ENCODE measurements at places on chromosomes 11 and 22.

- peak; percentile 31 for DNase-seq
These were observed 118.6 kb downstream of the HIPK3 start for GRCh38 chr11:33375688-33376311.

- no peak for DNase-seq
These were observed 752.3 kb downstream of the NTM start for GRCh38 chr11:132122735-132123134.

DNA sequence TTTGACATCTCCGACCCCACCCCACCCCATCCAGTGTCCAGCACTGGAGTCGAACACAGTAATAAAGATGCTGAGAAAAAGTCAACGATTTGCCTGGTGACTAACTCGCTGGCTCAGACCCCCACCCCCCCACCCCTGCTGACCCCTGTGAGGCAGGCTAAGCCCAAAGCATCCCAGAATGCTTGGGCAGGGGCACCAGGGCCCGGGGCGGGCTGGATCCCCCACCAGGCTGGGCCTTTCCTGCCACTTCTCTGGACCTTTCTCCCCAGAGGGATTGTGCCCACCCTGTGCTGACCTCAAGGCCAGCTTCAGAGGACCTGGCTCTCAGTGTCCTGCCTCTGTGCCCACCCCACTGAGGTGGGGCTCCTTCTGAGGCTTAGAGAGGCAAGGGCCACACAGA, 1.8 kb downstream of the C11orf86 start:
- DNase-seq, result no peak

GRCh38 chr11:88297863-88298262, 39.7 kb downstream of the CTSC start:
- no peak for DNase-seq

GRCh38 chr22:48362721-48363404, 1464.8 kb downstream of the BRD1 start:
- DNase-seq, result no peak

DNA sequence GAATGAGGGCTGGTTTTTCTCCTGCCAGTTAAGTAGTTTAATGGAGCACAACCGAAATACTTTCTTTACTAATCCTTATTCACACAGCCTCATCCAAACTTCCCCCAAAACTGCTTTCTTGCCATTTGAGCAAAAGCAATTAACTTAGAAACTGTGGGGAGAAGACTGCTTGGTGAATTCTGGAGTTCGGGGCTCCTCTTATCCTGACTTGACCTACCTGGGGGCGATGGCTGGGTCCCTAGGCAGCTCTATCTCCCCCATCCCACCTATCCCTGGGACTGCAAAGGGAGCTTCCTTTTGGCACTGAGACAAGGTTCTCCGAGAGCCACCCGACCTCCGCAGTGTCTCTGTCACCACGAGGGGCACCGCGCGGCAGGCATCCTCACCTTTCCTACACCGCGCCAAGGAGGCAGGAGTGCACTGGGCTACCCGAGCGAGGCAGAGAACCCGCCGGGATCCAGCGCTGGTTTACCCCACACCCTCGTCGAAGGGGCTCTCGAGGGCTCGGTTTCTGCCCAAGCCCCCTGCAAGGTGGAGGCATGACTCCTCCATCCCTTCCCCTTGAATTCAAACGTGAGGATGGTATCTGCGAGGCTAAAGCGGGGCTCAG, 759 bp downstream of the DESI1 start:
- no peak for DNase-seq

DNA sequence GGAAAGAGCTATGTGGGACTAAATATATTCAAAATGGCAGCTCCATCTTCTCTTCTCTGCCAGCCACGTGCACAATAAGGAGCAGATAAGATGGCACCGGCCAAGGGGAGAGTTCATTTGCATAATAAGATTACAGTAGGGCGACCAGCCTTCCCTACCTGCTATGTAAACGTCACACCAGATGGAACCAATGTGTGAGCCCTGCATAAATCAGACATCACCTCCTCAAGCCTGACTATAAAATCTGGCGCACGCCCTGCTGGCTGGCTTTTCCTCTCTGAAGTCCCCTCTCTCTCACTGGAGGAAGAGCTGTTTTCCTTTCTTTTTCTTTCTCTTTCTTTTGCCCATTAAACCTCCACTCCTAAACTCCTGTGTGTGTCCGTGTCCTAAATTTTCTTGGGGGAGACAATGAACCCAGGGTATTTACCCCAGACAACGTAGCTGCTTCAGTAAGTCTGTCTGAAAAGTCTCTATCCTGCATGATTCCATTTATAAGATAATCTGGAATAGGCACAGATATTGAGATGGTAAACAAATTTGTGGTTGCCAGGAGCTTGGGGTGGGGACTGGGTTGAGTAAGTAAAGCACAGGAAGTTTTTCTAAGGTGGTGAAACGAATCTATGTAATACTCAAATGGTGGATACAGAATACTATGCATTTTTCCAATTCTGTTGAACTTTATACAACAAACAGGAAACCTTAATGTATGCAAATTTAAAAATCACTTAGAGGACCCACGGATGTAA, 670.0 kb upstream of the KIRREL3 start:
- DNase-seq, result no peak

GRCh38 chr11:11960687-11961086, 47.7 kb downstream of the DKK3 start:
- no peak for DNase-seq

GRCh38 chr11:8092587-8093424, 11.8 kb downstream of the TUB start:
- DNase-seq, result peak; percentile 94

DNA sequence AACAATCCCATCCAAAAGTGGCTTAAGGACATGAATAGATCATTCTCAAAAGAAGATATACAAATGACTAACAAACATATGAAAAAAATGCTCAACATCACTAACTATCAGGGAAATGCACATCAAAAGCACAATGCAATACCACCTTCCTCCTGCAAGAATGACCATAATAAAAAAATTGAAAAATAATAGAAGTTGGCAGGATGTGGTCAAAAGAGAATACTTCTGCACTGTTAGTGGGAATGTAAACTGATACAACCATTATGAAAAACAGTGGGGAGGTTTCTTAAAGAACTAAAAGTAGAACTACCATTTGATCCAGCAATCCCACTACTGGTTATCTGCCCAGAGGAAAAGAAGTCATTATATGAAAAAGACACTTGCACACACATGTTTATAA, 77.7 kb upstream of the SC5D start:
- no peak for DNase-seq

- DNase-seq, result no peak
These were observed 85.5 kb downstream of the CDKN1C start for GRCh38 chr11:2799881-2800654.

GRCh38 chr11:95977534-95978174, 53.7 kb upstream of the MTMR2 start:
- peak; percentile 11 for DNase-seq

DNA sequence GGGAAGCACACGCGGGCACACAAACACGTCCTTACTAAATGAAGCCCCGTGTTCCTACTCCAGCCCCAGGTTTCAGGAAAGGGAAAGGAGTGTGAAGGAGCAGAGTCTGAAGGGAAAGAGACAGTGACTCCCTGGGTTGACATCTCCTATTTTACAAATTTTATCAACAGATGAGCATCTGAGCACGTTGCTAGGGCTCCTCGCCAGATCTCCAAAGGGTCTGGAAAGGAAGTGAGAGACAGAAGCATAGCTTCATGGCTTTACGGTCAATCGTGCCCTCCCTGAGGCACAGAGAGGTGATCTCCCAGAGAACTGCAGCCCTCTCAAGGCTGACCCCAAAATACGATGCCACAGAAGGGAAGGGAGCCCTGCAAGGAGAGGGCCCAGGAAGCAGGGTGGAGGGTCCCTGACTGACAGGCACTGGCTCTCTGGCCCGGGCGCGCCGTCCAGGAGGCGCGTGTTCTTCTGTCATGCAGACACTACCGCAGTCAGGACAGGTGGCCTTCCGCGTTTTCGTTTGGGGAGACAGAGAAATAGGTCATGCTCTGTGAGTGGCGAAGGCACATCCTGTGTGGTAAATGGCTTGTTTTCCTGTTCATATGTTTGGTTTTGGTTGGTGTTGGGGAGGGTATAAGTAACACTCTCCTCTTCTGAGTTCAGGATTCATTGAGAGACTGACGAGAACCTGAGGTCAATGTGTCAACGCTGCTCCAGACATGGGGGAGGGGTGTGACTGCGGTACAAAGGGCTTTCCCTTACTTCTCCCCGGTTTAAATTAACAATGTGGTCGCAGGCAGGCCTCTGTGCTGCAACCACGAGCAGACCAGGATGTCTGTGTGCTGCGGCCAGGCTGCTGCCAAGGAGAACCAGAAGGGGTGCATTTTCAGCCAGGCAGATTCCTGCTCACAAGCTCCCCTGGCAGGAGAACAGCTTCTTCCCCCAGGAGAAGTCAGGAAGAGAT, 813.3 kb downstream of the OPCML start:
- DNase-seq, result no peak

GRCh38 chr11:58923300-58923788, 15.9 kb upstream of the GLYATL1 start:
- peak; percentile 17 for DNase-seq

- DNase-seq, result no peak
These were observed 6.5 kb downstream of the RELT start for GRCh38 chr11:73382747-73383146.

- DNase-seq, result no peak
These were observed 32.9 kb upstream of the DLAT start for GRCh38 chr11:111992206-111992855.

DNA sequence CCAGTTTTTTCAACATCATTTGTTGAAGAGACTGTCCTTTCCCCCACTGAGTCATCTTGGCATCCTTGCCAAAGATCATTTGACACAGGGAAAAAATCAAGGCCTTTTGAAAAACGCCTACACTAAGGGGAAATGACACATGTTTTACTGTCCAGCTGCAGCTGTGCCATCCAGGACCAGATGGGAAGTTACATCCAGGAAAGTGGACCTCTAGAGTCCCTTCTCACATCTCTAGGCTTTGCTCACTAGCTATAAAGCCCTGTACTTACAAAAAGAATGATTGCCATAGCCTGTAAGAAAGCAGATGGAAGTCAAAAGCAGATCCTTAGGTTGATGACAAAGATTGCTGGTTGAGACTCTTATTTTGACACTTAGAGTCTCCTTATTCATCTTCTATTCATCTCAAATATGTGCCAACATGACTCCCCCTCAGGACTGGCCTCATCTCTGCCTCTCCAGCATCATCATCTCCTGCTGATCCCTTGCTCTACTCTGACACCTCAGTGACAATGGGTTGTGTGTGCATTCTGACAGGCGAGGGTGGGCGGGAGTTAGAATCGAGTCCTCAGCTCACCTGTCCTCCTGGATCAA, 22.8 kb downstream of the OSBP2 start:
- DNase-seq, result peak; percentile 21

- DNase-seq, result no peak
These were observed 56.5 kb downstream of the FAM76B start for GRCh38 chr11:95732930-95733602.

DNA sequence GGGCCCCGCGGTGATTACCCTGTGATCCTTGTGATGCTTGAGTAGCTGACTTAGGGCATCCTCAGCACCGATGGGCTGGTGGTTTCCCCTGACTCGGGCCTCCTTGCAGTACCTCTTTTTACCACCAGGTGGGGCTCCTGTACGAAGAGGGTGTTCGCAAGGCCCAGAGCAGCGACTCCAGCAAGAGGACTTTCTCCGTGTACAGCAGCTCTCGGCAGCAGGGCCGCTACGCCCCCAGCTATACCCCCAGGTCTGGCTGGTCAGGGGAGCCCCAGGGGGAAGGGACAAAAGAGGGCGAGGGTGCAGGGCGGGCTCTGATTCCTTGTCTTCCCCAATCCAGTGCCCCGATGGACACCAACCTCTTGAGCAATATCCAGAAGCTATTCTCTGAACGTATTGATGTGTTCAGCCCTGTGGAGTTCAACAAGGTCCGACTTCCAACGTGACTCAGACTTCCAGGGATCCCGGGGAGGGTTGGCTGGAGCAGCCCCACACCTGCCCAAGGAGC, 1.3 kb upstream of the TM7SF2 start:
- peak; percentile 98 for DNase-seq

- no peak for DNase-seq
These were observed 67.9 kb downstream of the KCNQ1 start for GRCh38 chr11:2512431-2513407.

Data from H54 (cell line).